ENCODE measurements at places on chromosomes 1 and 21.
A peak's percentile ranks its signal among the peaks of the same experiment; 100 is the strongest.

GRCh38 chr21:16423921-16424320, 694.1 kb downstream of the USP25 start:
- no peak for DNase-seq

GRCh38 chr1:50634251-50634650, 211.0 kb upstream of the DMRTA2 start:
- DNase-seq, result peak; percentile 6

DNA sequence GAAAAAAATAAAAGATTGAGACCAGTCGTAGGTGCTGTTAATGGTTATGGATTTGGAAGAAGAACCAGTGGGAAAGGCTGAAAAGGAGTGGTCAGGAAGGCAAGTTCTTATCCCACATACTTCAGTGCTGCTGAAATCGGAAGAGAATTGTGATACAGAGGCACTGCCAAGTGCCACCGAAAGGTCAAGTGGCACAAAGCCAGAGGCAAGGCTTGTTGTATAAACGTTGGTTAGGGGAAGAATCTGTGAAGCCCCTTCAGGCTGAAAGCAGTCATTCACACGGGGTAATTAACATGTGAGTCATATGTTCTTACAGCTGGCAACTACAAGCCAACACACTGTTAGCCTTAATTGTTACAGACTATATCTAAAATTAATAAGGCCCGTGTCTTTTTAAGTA, 48.8 kb downstream of the ZBTB40 start:
- no peak for DNase-seq

DNA sequence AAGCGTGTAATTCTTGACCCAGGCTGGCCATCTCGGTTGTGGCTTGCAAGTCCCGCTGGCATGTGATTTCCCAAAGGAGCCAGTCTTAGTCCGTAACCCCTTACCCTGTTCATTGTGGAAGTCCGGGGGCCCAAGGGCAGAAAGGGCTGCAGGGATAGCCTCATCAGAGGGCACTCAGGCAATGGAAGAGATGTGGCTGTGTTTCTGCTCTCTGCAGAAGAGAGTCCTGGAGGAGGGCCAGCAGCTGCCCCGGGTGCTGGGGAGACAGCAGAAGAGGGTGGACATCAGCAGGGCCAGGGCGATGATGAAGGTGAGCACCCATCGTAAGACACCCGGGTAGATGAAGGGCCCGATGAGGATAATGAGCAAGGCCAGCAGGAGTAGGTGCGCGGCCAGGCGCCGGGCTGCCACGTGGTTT, 830 bp downstream of the RNF186 start:
- no peak for DNase-seq

DNA sequence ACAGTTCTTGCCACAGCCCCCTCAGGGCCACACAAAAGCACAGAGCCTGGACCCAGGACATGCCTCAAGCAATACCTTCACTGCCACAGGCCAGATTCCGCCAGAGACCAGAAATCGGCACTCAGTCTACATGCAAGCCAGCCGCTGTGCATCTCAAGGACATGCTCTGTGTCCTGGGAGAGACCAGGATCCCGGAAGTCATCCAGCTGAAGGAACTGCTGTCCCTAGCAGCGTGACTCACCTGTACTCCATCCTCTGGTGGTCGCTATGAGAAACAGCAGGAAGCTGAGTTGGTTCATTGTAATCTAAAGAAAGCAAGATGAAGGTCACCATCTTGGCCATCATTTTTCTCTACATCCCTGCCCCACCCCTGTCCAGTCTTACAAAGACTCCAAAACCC, 401 bp downstream of the ITLN1 start:
- DNase-seq, result peak; percentile 39

- no peak for DNase-seq
Measured at GRCh38 chr21:10466200-10466599, 55.2 kb upstream of the TPTE start.

- DNase-seq, result no peak
Measured at GRCh38 chr1:18548643-18549042, 67.9 kb downstream of the KLHDC7A start.

GRCh38 chr1:36879613-36880012, 154.7 kb downstream of the GRIK3 start:
- no peak for DNase-seq

- DNase-seq, result no peak
Measured at GRCh38 chr1:8025671-8026144, 401 bp downstream of the ERRFI1 start.

DNA sequence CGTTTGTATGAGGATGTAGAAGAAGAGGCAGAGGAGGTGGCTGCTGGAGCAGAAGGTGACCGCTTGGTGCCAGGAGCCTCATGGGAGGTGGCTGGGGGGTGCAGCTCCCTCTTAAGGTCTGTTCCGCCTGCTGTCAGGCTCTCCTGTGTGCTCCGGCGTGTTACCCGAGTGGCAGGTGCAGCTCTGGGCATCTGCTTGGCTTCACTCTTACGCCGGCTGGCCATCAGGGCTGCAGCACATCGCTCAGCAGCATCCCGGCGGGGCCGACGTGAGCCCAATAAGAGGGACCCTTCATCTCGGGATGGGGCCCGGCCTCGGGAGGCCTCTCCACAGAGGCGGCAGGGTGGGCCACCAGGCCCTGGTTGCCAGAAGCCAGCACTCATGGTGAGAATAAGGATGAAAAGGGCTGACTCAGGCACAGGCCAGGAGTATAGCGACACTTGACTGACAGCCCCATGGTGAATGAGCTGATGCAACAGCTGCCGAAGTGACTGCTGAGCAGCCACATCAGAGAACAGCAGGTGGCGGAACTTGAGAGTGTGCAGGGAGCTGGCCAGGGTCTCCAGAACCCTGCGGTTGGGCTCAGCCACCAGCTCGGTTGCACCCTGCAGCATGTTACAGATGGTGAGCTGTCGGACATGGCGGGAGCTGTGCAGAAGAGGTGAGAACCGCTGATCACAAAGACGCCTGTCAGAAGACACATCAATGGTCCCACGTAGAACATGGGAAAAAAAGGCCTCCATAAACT, 17.5 kb downstream of the LRRC41 start:
- no peak for DNase-seq

DNA sequence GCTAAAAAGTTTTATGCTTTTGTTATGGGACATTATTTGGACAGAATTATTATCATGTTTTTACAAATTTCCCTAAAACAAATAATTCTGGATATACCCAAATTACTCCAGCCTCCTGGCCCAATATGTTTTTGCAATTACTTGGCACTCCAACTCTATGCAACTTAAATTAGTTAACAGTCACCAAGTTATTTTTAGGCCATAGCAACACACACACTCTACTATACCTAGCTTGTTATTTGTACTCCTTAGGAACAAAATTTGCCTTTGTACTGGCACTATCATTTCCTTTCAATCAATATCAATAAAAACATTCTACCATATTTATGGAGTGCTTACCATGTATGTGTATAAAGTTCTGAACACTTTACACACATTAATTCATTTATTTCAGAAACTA, 7.7 kb downstream of the DUSP10 start:
- no peak for DNase-seq

- DNase-seq, result no peak
Measured at GRCh38 chr1:13703128-13703513, 3.1 kb downstream of the PRDM2 start.

DNA sequence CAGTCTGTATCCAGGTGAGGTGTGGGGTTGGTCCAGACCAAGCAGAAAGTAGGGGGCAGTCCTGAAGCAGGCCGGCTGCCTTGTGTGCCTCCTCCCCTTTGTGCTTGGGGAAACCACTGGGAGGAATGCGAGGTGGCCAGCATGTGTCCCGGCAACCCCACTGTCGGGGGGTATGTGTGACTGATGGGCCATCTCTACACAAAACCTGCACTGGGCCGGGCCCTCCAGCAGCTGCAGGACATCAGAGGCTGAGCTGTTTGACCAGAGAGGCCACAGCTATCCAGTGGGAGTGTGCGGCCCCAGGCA, 33.3 kb downstream of the TMEM51 start:
- no peak for DNase-seq

- DNase-seq, result no peak
Measured at GRCh38 chr1:115402753-115403184, 64.7 kb upstream of the NGF start.

Measured in HT-29 (cell line).